Germinal center (tissue), 1 donor: ENCODE measurements at places on chromosomes 16 and 17.

- no peak for DNase-seq
Observed at GRCh38 chr17:56658648-56659047, 65.1 kb downstream of the NOG start.

- no peak for DNase-seq
Observed at GRCh38 chr17:70201872-70202419, 32.6 kb downstream of the KCNJ2 start.

GRCh38 chr16:30434852-30435251 is 5.0 kb upstream of the DCTPP1 start:
- DNase-seq, result no peak

- DNase-seq, result no peak
Observed at GRCh38 chr17:82929011-82929622, 89.3 kb upstream of the ZNF750 start.

- no peak for DNase-seq
Observed at GRCh38 chr17:47989700-47990099, 18.8 kb downstream of the CDK5RAP3 start.

GRCh38 chr17:6491071-6491700 is 46.9 kb downstream of the PIMREG start:
- no peak for DNase-seq

GRCh38 chr16:84826558-84826941 is 6.8 kb downstream of the CRISPLD2 start:
- DNase-seq, result no peak

DNA sequence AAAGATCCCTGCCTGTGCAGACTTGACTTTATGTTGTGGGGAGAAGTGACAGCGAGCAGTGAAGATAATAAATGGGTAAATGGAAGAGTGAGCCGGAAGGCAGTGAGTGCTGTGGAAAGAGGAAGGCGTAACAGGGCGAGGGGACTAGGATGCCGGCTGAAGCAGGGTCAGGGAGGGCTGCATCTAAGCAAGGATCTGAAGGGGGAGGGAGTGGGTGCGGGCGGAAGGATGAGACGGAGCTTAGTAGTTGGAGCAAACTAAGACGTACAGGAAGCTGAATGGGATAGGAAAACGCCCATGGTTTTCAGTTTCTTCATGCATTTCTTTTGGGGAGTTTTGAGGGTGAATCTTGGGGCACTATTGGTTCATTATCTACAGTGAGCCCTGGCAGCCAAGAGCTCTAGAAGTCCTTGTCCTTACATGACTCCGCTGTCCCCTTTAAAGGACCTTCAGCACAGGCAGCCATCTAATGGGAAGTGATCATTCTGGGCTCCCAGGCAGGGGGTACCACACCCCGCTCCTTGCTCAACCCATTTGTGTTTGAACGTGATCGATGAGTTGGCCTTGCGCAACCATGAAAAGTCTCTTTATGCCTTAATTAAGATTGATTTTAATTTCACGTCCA is 10.4 kb upstream of the NAT9 start:
- DNase-seq, result no peak

GRCh38 chr16:87409781-87410180 is 17.6 kb downstream of the MAP1LC3B start:
- no peak for DNase-seq

DNA sequence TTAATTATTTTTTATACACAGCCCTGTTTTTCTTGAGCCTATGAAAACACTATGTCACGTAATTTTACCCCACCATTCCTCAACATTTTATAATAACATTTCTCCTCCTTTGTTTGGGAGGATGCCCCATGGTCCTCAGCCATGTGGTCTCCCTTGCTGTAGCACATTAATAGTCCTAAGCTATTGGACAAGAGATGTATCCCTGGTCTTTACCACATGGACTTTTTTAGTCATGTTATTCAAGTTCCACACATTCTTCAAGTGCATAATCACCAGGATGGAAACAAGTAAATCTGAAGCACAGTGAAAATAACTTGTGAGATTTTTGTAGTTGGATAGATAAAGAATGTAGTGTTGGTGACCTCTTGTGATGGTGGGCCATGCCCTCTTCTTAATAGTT is 2.0 kb upstream of the KRTAP2-3 start:
- no peak for DNase-seq

DNA sequence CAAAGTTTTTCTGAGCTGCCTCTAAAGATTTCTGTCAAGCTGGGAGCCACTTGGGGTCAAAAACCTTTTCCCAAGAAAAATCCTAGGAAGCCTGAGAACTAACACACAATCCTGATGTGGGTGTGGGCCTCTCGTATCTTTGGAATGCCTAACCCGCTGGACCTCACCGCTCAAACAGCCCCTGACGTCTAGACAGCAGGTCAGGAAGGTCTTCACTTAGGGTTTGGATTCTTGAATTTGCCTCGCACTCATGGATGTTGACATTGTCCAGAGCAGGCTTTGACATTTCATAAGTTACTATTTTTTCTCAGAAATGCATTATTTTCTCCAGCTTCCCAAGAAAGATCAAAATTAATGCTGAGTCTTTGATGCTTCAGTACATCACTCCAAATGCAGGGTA is 18.9 kb downstream of the TEX2 start:
- DNase-seq, result no peak

DNA sequence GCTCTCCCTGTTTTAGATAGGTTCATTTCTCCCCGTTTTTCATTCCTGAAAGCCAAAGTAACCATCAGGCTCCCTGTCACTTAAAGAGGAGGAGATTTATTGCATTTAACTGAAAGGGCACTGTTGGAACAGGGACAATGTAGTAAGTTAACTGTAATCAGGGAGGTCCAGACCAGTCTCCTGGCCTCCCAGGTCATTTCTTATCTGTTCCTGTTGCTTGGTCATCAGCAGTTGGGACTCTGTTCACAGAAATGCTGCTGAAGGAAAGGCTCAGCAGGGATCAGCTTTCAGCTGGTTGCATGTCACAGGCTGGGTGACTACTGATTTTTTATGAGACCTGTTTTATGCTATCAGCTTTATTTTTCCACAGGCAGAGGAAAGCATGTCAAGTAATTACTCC is 622.6 kb upstream of the GOT2 start:
- DNase-seq, result no peak

- DNase-seq, result no peak
Observed at GRCh38 chr16:48277158-48277557, 29.8 kb upstream of the ABCC11 start.

GRCh38 chr16:83212301-83212841 is 585.6 kb downstream of the CDH13 start:
- no peak for DNase-seq

- no peak for DNase-seq
Observed at GRCh38 chr17:78781104-78781892, 775 bp downstream of the CYTH1 start.

DNA sequence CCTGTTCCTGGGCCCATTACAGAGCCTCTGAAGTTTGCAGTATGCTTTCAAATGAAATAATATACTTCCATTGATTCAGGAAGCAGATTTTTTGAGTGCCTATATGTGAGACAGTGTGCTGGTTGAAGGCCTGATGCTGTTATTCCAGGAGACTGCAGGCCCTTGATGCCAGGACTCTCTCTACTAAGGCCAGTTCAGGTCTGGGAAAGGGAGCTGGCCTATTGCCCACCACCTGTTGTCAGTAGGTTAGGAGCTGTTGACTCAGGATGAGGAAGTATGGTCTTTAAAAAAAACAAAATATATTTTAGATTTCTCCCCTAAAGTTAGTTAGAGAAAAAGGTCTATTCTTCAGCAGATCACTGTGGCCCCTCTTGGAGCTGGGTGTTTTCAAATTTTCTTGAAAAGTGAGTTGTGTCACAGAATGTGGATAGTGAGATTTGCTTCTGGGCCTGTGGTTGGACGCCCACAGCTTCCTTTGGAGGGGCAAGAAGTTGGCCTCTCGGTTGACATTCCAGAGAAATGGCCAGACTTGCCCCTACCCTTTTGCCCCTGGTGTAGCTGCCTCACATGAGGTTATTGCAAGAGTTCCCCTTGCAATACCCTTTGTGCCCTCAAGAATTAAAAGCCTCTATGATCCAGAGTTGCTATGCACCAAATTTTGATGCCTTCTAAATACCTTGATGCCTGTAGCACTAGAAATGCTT is 7.9 kb downstream of the ESRP2 start:
- DNase-seq, result peak; percentile 3

GRCh38 chr16:15653227-15653626 is 3.2 kb downstream of the NDE1 start:
- no peak for DNase-seq

DNA sequence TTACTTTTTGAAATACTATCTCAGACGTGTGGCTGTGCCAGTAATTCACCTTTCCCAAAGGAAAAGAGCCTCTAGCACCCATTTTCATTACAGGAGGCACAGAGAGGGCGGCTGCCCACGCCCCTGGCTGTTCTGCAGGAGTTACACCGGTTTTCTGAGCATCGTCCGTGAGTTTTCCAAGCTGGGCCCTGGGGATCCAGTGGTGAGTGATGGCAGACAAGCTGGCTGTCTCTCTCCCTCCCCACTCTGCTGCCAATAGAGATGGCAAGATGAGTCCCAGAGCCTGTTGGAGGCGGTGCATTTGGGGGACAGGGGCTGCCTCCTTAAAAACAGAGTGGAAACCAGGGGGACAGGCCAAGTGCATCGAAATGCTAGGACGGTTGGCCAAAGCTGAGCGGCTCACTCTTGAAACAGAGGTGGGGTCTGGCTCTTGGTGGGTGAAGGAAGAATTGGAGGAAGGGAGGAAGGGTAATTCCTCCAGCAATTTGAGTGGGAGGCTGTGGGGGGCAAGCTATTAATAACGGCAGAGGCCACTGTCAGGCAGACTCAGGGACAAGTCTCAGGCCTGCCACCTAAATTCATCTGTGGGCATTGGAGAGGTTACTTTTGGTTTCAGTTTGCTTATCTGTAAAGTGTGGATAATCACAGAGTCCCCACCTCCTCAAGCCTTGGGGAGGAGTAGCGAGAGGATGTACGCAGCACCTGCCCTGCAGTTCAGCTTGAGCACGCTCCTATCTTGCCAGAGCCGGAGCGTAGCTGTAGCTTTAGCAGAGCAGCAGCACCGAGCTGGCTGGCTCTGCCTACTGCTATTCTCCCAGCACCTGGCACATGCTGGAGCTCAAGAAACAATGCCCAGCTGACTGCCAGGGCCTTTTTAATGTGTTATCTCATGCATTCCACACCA is 7.5 kb upstream of the NOS2 start:
- peak; percentile 75 for DNase-seq

DNA sequence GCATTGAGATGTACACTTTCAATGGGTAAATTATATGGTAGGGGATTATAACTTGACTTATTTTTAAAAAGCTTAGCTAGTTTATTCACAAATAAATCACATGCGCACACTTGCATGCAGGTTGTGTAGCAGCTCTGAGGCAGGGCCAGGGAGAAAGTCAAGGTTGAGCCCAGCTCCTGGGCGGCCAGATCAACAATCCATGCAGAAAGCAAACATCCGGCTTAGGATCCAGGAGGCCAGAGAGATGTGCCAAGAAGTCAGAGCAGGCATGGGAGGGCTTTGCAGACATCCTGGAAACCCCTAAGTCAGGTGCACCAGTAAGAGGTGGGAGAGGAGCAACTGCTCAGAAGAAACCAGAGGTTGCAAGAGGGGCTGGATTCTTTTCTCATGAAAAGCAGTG is 186.5 kb downstream of the AXIN2 start:
- DNase-seq, result no peak

GRCh38 chr17:13995856-13996271 is 73.4 kb upstream of the COX10 start:
- DNase-seq, result no peak

GRCh38 chr17:21508211-21508610 is 132.1 kb downstream of the KCNJ12 start:
- DNase-seq, result no peak

DNA sequence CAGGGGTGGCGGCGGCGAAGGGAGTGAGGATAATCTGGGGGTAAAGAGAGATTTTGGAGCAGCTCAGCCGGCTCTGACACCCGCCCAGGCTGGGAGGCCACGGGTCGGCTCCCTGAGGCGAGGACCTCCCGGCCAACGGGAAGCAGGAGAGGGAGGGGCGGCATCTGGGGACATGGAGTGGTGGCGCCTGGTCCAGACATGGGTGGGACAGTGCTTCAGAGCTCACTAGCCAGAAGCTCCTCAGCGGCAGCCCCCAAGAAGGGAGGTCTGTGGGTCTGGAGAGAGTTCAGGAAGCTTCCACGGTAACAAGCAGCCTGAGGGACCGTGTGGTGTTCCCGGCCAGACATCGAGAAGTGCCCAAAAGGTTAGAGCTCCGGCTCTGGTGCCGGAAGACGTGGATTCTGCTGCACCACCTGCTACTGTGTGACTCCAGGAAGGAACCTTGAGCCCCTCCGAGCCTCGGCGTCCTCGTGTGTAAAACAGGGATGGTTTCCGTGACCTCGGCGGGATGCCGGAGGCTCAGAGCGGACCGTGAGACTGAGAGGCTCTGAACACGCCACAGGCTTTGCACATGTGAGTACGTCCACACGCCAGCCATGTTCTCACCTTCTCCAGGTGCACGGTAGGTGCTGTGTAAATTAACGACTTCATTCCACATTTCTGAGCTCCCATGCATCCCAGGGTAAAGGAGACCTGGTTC is 56.9 kb downstream of the TIMM22 start:
- DNase-seq, result no peak

- peak; percentile 63 for DNase-seq
Observed at GRCh38 chr16:16100631-16101030, 122.7 kb downstream of the ABCC6 start.

DNA sequence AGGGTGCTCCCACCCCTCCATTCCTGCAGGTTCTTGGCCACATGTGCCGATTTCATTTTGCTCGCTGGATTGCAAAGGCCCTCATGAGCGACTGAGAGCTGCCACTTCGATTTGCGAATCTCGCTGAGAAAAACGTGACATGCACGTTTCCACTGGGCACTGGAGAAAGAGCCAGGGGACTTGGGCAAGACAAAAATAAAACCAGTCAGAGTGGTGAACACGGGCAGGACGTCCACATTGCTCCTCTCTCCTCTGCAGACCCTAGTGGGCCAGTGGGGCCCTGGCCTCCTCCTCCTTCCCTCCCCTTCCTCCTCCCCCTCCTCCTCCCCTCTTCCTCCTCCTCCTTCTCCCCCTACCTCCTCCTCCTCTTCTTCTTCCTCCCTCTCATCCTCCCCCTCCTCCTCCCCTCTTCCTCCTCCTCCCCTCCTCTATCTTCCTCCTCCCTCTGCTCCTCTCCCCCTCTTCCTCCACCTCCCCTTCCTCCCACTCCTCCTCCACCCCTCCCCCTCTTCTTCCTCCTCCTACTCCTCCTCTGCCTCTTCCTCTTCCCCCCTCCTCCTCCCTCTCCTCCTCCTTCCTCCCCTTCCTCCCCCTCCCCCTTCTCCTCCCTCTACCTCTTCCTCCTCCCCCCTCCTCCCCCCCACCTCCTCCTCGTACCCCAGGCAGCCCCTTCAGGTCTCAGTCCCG is 28.1 kb upstream of the ENPP7 start:
- DNase-seq, result no peak
